ENCODE measurements at places on chromosomes 3 and 15.

GRCh38 chr3:143128227-143128955, 8.8 kb downstream of the CHST2 start:
- DNase-seq = no peak

DNA sequence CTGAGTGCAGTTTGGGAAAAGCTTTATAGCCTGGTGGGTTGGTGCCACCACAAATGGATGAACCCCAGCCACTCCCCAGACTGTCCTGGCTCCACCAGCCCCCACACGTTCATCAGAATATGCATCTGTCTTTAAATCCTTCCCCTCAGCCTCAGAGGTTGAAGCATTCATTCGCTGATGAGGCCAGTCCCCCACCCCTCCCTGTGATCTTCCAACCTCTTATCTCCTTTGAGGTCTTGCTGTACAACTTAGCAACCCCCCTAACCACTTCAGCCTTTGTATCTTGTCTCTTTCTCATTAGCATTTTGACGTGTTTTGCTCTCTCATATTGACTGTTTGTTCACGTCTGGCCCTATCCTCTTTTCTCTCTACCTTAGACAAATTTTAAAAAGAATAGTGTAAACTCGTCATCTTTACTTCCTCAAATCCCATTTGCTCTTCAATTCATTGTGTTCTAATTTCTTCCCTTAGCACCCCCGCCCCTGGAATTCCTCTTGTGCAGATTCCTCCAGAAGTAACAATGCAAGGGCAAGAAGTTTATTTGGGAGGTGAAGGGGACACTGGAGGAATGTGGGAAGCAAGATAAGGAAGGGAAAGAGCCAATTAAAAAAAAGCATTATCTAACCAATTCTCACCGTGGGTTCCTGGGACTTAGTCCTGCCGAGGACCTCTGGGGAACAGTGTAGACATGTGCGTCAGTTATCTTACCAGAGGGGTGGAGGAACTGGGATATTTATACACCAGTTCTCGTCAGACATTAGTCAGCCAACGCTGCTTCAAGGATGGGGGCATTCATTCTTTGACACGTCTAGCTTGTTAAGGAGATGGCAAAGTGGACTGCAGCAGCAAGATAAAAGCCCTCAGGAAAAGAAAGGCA, 38.6 kb downstream of the MOBP start:
- DNase-seq = no peak

DNA sequence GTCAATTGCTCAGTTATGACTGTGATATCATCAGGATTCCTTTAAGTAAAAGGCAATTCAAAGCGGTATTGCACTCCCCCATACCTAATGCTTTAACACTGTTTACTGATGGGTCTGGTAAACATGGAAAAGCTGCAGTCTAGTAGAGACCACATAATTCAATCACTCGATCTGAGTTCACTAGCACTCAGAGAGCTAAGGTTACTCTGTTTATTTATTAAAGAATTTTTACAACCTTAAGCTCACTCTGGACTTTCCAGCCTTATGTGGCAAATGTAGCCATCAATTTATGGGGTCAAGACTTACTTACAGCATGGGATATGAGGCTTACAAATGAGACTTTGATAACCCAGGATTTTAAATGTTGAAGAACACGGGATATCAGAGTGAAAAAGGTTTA, 18.4 kb upstream of the CCR2 start:
- no peak for DNase-seq

DNA sequence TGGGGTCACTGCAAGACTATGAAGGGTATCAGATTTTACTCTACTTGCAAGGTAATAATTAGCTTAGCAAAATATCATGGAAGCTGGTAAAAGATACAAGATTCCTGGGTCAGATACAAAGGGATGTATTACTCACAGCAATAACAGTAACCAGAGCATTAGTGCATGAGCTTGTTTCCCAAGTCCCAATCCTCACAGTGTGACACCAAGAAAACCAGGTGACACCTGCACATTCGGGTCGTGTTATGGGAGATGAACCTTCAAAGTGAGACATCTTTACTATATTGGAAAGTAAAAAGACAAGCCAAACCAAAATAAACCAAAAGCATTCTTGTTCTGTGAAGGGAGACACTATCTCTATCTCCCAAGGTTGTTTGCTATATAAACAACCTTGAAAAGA, 528.7 kb upstream of the TGFBR2 start:
- no peak for DNase-seq

- peak; percentile 92 for DNase-seq
Observed at GRCh38 chr15:56733136-56734012, at the start of gene ZNF280D. ZNF280D (minus strand) TSS chr15:56733509; CDS start chr15:56707109, 26,400 bp downstream.

DNA sequence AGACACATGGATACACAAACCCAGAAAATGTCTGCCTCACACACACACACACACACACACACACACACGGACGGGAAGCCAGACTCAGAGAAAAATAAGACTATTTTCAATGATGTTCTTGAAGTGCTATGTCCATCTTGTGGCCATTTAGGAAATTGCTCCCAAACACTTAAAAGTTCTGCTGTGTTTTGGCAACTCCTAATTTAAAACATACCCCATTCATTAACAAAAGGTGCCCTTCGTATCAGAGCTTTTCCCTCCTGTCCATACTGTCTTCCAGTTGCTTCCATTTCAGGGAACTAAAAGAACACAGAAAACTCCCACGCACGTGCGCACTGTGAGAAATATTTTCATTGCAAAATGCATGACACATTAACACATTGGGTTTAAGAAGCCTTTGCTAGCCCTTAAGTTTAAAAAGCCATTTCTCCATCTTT, 44.6 kb downstream of the SLC12A1 start:
- peak; percentile 22 for DNase-seq
